Activated naive CD4-positive, alpha-beta T cell (primary cell): ENCODE measurements at places on chromosomes 7 and 10.

DNA sequence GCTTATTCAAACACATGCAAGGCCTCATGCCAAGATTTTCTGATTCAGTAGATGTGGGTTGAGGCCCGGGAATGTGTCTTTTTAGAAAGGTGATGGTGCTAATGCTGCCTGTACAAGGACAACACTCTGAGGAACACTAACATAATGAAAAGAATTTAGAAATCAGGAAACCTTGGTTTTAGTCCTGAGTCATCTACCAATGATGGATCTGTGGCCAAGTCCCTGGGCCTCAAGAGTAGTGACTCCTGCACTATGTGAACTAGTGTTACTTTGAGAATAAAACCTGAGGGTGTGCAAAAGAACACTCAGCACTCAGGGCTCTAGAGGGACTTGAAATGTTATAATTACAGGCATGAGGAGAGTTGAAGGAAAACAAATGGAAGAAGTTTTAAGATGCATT is 741.7 kb upstream of the GALNT17 start:
- no peak for DNase-seq

- DNase-seq, result no peak
Measured at GRCh38 chr10:106874604-106874889, 290.0 kb downstream of the SORCS1 start.

GRCh38 chr7:43645699-43646226 is 62.9 kb downstream of the STK17A start:
- DNase-seq, result no peak

DNA sequence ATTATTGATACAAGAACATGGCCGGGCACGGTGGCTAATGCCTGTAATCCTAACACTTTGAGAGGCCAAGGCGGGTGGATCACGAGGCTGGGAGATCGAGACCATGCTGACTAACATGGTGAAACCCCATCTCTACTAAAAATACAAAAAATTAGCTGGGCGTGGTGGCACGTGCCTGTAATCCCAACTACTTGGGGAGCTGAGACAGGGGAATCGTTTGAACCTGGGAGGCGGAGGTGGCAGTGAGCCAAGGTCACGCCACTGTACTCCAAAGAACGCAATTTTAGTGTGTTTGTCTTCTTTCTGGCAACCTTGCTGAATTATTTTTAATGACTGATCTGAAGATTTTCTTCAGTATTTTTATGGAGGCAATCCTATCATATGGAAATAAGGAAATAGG is 46.2 kb downstream of the IDE start:
- DNase-seq, result no peak

GRCh38 chr7:11343818-11344413 is 370.2 kb downstream of the PHF14 start:
- no peak for DNase-seq

DNA sequence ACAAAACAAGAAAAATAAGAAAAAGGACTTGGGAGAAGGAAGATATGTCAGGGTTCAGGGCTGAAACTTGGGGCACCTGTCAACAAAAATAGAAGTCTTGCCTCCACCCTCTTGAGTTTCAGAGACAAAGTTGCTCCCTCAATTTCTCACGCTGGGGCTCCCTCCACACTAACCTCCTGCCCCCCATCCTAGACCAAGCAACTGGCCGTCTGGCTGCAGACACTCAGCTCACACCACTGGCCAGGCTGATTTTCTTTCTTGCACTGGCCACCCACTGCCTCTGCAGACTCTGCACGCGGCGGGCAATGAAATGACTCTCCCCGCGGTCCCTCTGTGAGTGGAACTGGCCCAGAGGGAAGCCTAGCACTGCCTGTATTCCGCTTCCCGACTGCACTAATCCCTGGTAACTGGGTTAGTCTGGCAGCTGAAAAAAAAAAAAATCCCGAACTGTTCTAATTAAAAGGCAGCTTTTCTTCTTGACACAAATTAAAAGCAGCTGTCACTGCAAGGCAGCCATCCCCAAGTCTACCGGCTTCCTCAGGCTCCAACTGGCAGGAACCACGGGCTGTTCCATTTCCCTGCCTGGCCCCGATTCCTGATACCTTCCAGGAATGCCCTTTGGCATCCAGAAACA is 83.5 kb downstream of the SPDYE5 start:
- DNase-seq, result no peak

DNA sequence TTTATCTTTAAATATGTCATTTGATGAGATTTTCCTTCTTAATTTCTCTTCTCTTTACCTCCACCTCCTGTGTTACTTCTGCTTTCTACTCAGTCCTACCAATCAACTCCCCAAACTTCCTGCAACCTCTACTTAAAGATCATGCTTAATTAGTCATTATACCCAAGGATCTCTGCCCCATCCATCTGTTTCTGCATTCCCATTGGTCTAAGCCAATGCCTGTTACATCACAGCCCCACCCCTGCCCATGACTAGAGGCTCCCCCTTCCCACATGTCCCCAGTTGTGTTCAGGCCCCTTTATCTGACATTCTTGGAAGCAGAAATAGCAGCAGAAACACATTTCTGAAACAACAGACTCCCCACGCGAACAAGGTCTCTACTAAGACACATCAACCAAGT is 319.1 kb upstream of the NFE2L3 start:
- DNase-seq, result no peak

DNA sequence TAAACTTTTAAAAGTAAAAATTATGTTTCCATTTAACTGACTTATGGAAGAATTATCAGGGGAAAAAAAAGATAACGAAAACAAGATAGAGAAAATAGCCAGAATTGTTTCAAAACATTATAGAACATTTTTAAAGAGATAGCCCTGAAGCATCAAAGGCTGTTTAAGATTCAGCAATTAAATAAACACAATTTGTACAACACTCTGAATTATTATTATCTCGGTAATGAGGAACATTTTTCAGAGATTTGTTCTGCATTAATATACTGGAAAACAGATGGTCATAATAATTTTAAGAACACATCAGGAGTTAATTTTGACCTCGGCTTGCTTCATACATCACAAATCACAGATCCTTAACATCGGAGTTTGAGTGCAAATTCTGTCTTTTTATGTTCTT is 643.8 kb downstream of the SORCS1 start:
- no peak for DNase-seq

- DNase-seq, result no peak
Measured at GRCh38 chr10:116633216-116633600, 12.5 kb downstream of the PNLIPRP2 start.

DNA sequence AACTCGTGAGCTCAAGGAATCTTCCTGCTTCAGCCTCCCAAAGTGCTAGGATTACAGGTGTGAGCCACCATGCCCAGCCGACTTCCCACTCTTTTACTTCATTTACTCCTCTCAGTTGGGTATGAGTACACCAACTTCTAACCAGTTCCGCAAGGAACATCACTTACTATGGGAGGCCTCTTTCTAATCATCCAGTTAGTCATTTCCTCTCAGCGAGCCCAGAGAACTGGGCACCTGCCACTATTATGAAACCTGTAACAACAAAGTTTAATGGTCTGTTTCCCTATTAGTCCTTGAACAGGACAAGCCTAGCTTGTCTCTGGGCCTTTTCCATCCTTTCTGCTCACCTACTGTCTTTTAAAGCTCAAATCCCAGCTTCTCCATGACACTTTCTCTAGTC is 88.8 kb downstream of the DNMBP start:
- DNase-seq, result no peak

DNA sequence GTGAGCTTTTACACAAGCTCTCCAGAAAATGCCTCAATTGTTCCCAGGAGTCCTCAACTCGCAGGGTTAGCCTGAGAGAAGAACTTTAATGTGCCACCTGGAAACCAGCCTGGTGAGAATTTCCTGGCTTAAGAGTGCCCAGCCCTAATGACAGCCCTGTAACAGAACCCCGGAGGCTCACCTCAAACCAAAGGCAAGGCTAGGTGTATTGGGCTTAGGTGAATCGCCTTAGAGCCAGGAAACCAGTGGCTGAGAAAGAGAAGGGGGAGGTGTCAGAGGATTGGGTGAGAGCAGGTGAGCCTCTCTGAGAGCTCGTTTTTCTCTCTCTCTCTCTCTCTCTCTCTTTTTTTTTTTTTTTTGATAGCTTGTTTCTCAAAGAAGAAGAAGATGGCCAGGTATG is 7.3 kb downstream of the OCM2 start:
- DNase-seq, result no peak

GRCh38 chr7:138282997-138283396 is 177.1 kb upstream of the TRIM24 start:
- DNase-seq, result no peak

- no peak for DNase-seq
Measured at GRCh38 chr10:102261196-102261595, 15.9 kb downstream of the GBF1 start.

DNA sequence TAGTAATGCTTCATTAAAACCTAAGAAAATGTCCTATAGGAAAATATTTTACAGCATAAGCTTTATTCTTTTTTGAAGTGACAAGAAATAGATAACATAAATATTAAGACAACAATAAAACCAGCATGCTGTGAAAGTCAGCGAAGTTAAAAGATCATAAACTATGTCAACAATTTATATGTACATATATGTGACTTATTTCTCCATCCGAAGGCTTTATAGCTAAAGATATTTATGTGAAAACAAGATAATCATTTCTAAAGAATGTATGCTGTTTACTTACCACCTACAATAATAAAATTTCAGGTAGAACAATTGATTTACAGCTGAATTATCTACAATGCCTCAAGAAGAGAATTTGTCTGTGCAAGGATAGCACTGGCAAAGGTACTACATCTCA is 283.4 kb downstream of the CRPPA start:
- DNase-seq, result no peak

DNA sequence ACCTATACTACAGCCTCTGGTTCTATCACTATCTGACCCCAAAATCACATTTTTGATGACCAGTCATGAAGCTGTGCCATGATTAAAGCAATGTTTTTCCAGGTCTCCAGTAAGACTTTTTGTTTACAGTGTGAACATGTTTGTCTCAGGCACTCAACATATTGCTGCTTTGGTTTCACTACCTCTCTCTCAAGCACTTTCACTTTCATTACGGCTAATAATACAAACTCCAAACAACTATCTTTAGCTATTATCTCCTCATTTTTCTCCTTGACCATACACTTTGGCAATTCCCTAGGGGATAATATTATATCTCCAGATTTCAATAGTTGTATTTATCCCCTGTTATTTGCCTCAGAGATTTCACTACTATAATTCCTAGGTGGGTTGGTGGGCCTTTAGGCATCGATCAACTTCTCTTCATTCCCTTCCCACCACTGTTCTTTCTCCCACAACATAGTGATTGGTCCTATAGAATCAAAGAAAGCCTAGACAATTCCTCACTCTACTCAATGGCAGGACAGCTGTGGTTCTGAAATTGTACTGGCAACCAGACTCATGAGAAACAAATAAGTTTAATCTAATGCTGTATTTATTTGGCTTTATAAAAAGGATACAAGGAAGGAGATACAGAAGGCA is 261.4 kb upstream of the ZWINT start:
- DNase-seq, result no peak
